ENCODE measurements at places on chromosomes 13 and 19.

DNA sequence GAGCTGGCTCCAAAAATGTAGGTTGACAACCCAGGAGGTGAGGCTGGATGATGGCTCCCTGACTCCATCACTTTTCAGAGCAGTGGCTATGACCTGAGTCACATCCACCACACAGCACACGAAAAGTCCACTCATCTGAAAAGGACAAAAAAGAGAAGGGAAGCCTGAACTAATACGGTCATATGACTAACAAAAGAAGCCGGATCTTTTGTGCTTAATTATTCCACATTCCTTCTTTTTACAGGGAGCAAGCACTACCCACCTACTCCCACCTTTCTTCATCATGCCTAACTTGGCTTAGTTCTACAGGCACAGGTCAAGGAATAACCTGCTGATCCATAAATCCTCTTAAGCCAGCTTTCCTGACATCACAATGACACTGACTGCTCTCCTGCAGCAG is 601.3 kb upstream of the MIR17HG start:
- no peak for DNase-seq

DNA sequence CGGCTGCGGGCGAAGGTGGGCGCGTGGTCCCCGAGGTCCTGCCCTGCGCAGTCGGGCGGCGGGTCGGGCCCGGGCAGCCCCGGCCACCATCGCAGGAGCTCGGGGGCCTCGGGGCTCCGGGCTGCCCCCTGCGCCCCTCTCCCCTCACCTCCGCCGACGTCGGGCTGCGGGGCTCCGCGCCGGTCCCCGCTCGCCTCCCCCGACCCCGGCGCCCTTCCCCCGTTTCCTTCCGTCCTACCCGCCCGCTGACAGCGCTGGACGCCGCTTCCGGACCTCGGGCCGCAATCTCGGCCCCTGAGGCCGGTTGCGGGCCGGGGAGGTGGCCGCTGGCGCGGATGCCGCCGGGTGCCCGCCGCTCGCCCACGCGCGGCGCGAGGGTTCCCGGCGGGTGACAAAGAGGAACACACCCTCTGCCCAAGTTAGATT is 720 bp downstream of the FARP1 start:
- no peak for DNase-seq

DNA sequence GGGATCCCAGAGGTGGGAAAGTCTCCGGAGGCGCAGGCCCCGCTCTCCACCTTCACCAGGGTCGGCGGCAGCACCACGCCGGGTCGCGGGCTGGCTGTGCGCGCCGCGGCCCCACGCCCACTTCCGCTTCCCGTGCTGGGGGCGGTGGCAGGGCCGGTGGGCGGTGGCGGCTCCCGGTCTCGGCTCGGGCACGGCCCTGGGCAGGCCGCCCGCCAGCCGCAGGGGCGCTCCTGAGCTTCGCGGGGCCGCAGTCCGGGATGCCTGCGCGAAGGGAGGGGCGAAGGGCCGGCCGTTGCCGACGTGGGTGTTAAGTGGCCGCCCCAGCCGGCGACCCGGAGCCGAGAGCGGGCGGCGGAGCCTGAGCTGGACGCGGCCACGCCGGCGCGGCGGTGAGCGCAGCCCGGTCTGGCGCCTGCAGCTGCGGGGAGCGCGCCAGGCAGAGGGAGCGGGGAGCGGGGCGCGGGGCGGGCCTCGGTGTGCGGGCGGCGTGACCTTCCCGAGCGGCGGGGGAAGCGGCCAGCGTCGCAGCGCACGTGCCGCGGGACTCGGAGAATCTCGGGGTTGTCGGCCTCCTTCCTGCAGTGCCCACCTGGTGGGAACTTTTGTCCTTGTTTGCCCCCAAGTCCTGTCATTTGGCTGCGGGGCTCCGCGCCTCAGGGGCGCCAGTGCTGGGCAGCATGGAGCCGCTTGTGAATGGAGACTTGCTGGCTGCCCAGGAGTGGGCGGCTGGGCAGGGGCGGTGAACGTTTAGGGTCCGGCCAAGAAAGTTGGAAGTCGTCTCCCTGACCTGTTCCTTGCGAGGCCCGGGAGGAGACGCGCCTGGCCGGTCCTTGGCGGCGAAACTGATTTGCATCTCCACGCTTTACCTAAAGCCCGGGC is at the start of gene SLC25A15:
Gene SLC25A15, plus strand, starts transcription at position 337 of the 879 bp plus-strand sequence. CDS start 3,616 bp downstream, outside the sequence.
- peak; percentile 72 for DNase-seq

- DNase-seq, result peak; percentile 80
These were observed 984 bp downstream of the RPS11 start for GRCh38 chr19:49497047-49497788.

GRCh38 chr19:12721656-12722565 is 1.8 kb downstream of the TNPO2 start:
- DNase-seq, result peak; percentile 49

- no peak for DNase-seq
These were observed 34.5 kb upstream of the WASF3 start for GRCh38 chr13:26523007-26523406.

DNA sequence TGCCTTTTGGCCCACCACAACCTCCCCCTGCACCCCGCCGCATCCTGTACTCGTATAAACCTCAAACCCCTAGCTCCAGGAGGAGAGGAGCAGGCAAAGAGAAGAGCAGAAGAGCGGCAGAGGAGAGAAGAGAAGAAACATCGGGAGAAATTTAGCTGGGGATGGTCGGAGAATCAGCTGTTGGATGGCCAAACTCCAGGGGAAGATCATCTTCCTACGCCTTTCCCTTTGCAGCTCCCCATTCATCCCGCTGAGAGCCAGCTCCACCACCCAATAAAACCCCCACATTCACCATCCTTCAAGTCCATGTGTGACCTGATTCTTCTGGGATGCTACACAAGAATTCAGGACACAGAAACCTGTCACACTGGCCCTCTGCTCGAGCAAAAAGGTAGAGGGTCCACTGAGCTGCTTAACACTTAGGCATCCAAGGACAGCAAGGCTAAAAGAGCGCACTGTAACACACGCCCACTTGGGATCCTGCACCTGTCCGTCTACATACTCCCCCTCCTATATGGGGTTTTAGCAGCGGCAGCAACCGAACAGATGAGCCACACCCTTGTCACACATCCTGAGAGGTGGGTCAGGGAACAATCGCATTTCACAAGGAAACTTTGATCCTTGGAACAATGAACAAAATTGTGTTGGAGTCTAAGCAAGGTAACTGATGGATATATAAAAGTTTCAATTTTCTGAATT is 51.6 kb upstream of the MIR17HG start:
- no peak for DNase-seq

DNA sequence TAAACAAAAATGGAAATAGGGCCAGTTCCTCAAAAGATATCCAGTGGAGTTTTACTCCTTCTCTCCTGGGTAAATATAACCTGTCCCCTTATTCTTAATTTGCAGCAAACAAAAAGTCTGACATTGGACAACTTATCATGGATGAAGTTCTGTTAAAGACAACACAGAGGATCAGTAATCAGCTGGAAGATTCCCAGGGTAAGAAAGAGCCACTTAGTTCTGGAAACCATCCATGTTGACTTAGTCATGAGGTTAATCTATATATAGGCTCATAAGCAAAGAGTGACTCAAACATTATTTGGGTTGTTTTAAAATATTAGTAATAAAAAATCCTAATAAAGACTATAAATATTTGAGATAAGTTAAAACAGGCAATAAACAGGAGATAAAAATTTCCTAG is 40.5 kb upstream of the EBPL start:
- DNase-seq, result no peak

DNA sequence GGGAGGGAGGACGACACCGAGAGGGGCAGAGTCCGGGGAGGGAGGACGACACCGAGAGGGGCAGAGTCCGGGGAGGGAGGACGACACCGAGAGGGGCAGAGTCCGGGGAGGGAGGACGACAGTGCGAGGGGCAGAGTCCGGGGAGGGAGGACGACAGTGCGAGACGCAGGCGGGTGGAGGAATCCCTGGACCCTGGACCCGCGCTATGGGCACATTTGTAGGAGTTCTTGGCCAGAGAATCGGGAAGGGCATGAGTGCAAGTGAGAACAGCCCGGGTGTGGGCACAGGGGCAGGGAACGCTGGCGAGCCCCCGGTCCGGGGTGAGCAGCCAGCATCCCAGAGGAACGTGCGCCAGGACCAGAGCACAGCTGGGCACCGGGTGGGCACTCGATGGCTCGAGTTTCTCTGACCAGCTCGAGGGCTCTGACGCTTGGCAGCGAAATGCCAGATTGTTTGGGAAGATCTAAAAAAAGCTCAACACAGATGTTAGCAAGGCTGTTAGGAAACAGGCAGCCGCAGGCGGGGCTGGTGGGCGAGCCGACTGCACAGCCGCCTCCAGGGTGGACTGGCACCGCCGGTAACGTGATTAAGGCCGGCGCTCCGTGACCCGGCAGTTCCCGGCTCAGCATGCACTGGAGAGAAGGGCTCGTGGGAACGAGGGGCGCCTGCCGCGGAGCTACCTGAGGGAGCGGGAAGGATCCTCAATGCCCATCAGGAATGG is 17.9 kb upstream of the C2CD4C start:
- DNase-seq, result no peak

- no peak for DNase-seq
These were observed 32.9 kb downstream of the SERTM1 start for GRCh38 chr13:36706755-36707154.

DNA sequence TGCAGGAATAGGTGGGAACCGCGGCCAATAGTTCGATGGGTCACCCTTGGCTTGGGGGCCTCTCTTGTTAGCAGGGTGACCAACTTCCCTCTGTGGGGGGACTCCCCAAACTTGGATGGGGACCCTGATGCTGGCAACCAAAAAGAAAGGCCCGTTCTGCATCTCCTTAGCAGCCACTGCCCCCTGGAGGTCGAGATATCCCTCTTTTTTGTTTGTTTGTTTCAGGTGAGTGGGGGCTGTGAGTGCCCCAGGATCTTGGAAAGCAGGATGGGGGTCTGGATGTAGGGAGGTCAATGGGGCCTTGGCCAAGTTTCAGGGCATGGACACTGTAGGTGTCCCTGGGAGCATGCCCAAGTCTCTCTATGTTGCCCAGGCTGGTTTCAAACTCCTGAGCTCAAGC is 7.7 kb upstream of the CRTC1 start:
- DNase-seq, result no peak

GRCh38 chr13:29537736-29538651 is 57.5 kb downstream of the SLC7A1 start:
- DNase-seq, result no peak

- DNase-seq, result no peak
These were observed 22.7 kb downstream of the MPND start for GRCh38 chr19:4365791-4366665.

GRCh38 chr19:1655131-1655981 is 2.9 kb upstream of the TCF3 start:
- no peak for DNase-seq

DNA sequence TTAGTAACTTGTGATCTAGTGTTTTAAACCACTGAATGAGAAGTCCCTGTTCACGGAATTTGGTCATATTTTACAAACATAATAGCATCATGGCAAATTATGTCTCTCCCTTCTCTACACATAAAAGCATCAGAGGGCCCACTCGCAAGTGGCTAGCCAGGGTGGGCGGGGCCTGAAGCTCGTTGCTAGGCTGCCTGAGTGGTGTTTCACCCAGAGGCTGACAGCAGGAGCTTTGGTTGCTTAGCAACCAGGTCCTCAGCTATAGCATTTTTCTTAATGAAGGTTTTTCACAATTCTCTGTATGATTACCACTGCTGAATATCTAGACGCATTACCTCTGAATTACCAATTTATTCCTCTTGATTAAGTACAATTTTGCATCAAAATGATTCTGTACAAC is 126.5 kb downstream of the NALCN start:
- no peak for DNase-seq

DNA sequence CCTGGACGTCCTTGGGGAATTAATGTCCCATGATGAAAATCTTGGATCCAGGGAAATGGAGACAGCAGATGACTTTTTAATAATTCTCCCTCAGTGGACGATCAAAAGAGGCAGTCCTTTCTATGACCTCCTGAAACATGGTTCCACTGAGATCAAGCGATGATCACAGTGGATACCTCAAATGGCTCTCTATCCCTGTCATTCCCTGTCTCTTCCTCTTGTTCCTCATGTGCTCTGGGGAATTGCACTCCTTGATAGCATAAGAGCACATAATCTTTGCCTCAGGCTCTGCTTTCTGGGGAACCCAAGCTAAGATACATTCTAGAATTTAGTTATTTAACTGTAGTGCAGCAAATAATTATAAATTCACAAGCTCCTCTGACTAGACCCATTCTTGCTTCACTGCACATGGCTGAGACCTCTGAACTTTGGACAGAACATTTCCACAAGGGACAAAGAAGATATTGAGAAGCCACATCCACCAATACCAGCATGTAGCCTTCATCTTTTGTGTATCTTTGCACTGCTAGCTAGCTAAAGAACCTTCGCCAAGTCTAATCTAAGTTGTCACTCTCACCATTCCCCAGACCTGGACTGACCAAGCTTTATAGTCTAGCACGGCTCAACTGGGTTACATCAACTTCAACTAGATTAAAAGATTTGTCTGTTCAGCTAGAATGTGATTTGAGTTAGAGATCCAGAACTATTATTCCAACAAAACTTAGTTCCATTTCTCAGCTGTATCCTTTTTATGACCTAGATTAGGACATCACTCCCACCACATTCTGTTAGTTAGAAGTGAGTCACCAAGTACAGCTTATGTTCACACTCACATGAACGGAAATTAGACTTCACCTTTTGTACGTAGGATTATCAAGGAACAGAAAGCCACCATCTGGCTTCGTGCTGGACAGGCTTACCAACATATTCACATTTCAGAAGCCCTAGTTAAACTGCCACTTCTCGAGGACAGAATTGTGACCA is 142.7 kb downstream of the SUCLA2 start:
- no peak for DNase-seq

GRCh38 chr13:21733475-21734263 is 62.8 kb downstream of the FGF9 start:
- no peak for DNase-seq

DNA sequence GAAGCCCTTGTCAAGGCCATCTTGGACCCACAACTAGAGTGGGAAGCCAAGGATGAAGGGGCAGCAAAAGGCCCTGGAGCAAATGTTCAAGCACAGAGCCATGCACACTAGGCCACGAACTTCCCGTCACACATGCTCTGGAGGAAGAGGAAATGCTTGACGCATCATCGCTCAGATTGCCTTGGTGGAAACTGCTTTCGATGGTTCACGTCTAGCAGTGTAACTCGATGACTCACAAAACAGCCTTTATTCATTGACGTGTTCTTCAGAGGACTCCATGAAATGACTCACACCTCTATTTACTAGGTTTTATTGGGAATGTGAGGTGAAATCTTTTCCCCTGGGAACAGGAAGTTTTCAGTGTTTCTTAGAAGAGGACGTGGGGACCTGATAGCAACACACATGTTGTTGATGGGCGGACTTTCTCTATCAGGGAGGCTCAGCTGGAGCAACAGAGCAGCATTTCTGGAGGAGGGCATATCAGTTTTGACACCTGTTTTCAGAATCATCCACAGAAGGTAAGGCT is 79.8 kb upstream of the FLT1 start:
- peak; percentile 8 for DNase-seq

- DNase-seq, result no peak
These were observed 708.2 kb downstream of the UQCRFS1 start for GRCh38 chr19:28504727-28505126.

DNA sequence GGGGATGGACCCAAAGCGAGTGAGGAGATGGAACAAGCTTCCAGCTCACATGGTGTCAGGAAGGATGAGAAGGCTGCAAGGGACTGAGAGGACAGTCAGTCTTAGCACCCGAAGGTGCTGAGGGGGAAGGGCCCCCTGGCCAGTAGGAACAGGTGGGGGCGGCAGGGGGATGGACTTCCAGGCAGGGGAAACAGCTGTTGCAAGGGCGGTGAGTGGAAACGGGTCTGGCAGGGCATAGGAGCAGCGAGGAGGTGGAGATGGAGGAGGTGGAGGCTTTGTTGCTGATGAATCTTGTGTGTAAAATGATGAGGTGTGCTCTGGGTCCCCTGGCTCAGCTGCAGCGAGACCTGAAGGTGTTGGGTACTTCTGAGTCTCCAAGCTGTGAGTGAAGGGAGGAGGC is 1.2 kb downstream of the MAP1S start:
- peak; percentile 3 for DNase-seq

Measured in activated naive CD4-positive, alpha-beta T cell treated with Interleukin-2 at 50 U/mL for 16 hours (primary cell).